Mucosa of descending colon (tissue), 3 donors: ENCODE measurements at places on chromosomes 1 and 21.

DNA sequence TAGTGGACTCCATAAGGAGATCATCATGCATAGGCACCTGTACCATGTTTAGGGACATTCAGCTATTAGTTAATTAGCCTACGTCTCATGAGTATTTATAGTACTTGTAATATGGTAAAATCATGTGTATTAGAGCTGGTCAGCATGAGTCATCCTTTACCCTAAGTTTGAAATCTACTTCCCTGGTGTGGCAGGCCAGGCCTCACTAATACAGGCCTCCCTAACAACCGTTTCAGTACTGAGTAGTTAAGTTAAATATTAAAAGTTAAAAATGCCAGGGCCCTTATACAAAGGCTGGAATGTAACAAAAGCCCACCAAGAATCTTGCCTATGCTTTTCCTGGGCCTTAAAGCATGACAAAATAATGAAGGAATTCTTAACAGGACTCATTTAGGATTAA, 356.3 kb upstream of the DPYD start:
- no peak for DNase-seq

- DNase-seq = no peak
These were observed 82.4 kb upstream of the VAMP3 start for GRCh38 chr1:7688659-7689058.

DNA sequence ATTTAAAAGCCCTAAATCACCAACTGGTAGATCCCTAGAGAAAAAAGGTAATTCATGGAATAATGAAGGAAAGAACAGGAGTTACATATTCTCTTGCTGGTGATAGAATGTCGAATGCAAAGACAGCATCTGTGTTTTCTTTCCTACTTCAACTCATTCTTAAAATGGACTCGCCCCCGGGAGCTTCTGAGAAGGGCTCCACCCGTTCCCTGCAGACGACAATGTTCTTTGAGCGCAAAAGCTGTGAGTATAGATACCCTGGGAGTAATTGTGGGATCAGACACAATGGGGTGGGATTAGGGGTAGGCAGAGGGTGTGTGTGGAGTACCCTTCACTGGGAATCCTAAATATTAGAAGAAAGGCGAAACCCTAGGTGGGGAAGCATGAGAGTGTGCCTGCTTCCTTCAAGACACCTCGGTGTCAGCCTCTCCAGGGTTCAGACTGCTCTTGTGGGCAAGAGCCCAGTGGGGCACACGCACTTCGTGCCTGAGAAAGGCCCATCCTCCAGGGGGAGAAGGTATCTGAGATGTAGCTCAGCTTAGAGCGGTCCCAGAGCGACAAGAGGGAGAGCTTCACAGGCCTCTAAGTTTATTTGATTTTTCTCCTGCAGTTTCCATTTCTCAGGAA, 123.3 kb upstream of the DPYD start:
- DNase-seq = no peak

GRCh38 chr1:20682571-20683236, 21.5 kb upstream of the DDOST start:
- DNase-seq = no peak

GRCh38 chr1:115771847-115772457, 3.4 kb upstream of the CASQ2 start:
- no peak for DNase-seq

- no peak for DNase-seq
These were observed 64.0 kb downstream of the PRRX1 start for GRCh38 chr1:170727963-170728362.

GRCh38 chr1:226100436-226101391, 38.2 kb downstream of the H3-3A start:
- DNase-seq = peak; percentile 57

DNA sequence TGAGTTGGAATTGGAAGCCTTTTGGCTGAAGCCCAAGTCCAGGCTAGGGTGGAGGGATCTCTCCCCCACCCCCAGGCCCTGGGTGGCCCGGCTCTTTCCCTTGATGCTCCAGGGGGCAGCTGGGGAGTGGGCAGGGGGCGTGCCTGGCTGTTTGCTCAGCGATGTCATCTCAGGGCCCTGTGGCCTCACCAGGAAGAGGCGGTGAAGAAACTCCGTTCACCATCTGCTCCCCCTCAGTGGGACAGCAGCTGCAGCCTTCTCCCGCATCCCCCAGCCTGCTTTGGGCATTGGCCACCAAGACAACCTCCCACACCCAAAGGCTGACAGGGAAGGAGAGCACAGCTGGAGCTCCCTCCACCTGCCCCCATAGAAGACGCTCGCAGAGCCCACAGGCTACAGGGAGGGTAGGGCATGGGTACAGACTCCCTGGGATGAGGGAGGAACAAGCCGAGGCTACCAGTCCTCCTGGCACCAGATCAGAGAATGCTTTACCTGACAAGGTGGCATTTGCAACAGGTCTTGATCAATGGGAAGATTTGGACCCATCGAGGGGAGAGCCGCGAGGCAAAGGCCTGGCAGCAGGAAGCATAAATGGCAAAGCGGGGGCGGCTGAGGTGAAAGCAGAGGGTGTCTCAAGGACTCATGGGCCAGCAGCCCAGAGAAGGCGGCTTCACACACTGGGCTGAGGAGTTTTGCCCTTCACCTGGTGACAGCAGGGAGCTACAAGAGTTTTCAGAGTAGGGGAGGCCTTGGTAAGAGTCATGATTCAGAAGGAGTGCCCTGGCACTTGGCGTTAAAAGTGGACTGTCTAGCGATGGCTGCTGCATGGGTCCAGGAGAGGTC, 6.5 kb upstream of the GUCA2A start:
- peak; percentile 48 for DNase-seq

- DNase-seq = no peak
These were observed 55.3 kb upstream of the EIF4G3 start for GRCh38 chr1:21232044-21232443.
